Panc1 (cell line): ENCODE measurements at places on chromosomes 4 and X. TPM values are rescaled to one million over a fixed set of nuclear protein-coding genes. Genes with fewer than 3 reads are reported as not detected.

CNKSR2 gene
- total RNA-seq: not detected

POLN gene
- 4.3 TPM for total RNA-seq

WNK3 gene
- total RNA-seq: not detected

AKAP4 gene
- total RNA-seq: not detected

SMIM10 gene
- total RNA-seq: 7.2 TPM

- no peak for DNase-seq
Observed at GRCh38 chr4:91114386-91114785, 987.2 kb downstream of the CCSER1 start.

DNA sequence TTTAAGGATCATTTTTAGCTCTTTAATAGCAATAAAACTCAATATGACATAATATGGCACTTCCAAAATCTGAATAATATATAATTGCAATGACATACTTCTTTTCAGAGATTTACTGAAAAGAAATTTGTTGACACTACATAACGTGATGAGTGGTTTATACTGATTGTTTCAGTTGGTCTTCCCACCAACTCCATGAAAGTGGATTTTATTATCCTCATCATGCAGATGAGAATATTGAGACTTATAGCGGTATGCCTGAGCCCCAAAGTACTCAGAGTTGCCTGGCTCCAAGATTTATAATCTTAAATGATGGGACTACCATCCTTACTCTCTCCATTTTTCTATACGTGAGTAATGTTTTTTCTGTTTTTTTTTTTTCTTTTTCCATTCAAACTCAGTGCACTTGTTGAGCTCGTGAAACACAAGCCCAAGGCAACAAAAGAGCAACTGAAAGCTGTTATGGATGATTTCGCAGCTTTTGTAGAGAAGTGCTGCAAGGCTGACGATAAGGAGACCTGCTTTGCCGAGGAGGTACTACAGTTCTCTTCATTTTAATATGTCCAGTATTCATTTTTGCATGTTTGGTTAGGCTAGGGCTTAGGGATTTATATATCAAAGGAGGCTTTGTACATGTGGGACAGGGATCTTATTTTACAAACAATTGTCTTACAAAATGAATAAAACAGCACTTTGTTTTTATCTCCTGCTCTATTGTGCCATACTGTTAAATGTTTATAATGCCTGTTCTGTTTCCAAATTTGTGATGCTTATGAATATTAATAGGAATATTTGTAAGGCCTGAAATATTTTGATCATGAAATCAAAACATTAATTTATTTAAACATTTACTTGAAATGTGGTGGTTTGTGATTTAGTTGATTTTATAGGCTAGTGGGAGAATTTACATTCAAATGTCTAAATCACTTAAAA lies 15.3 kb downstream of the ALB start:
- DNase-seq: no peak

DNA sequence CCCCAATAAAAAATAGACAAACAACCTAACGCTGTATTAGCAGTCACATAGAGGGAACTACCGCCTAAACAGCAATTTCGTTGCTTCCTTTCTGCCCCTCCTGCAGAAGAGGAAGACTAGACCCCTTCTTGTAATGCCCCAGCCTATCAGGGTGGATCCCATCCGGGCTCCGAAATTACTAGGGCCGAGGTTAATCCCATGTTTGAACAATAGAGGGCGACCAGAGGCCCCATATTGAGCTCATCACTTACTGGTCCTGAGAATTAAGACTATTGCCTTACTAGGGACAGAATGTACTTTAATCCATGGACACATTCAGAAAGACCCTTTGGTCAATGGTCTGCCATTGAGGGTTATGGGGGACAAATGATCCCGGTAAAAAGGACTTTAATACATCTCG lies 11.8 kb upstream of the ZNF630 start:
- no peak for DNase-seq

GRCh38 chr4:98203332-98204235 lies 57.6 kb upstream of the RAP1GDS1 start:
- no peak for DNase-seq

DNA sequence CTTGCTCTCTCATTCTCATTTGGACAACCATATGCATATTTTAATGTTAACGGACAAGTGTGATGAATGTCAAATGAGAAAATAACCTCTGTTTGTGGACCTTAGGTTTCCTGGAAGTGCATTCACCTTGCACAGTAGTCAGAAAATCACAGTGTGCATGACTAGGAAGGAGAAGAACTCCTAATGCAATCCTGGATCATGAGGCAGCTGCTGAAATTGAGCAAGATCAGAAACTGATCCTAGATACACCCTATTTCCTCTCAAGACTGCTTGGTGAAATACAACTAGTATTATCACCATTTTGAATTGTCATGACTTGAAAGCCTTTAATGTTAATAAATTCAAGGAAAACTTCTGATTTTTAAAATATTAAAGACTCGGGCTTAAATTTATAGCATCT lies 1148.9 kb downstream of the STIM2 start:
- no peak for DNase-seq

- DNase-seq: no peak
Observed at GRCh38 chr4:86670756-86671155, 76.6 kb downstream of the PTPN13 start.

GRCh38 chr4:19327364-19327763 lies 924.3 kb upstream of the SLIT2 start:
- DNase-seq: no peak

GRCh38 chr4:28886934-28887333 lies 1833.2 kb upstream of the PCDH7 start:
- no peak for DNase-seq

- DNase-seq: no peak
Observed at GRCh38 chr4:176376032-176376614, 56.4 kb downstream of the SPCS3 start.

DNA sequence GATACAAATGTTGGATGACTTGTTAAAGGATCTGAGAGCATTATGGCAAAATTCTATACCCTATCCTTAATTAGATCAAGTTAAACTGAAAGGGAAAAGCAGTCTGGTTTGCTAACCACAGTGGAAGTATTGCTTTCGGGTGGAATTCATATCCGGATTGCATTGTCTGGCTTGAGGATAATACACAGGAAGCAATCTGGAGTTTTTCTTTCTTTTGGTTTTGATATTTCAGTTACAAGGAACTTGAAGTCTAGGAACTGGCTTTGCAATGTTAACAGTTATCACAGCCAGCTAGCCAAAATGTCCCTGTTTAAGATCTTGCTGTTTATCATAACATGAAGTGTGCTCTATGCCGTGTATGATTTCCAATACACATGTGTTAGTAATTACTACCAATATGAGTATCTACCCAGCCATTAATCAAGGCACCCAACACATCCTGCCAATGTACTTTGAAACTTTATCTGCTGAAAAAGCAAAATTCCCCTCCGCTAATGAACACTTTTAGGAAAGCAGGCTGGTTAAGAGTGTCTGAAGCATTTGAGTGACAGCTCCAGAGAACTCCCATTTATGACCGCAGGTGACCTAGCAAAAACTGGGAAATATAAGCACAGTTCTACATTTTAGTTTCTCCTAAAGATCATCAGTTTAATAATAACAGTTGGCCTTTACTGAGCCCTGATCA lies 146.4 kb downstream of the PALLD start:
- no peak for DNase-seq

GRCh38 chr4:89108091-89108490 lies 3.2 kb upstream of the TIGD2 start:
- DNase-seq: no peak

DNA sequence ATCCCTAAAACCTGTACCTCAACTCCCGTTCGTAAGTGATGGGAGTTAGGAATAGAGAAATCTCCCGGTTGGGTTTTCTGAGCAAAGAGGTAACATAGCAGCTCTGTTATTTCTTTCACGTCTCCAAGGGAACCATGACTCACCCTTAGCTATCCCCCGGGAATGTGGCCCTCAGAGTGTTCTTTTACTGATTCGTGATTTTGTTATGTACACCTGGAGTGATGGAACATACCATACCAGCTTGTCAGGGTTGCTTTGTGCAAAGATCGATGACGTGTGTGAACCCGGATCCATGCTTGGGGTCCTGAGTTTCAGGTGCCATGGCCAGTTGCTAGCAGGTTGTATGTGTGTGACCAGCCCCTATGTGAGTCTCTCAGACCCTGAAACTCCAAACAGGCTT lies 52.6 kb downstream of the HPRT1 start:
- no peak for DNase-seq
